Amygdala (tissue), 56 donors: ENCODE measurements at places on chromosomes 12 and 14.

- DNase-seq: no peak
Observed at GRCh38 chr14:53217316-53217994, 64.3 kb upstream of the DDHD1 start.

GRCh38 chr12:21428241-21428640 is 9.2 kb upstream of the PYROXD1 start:
- no peak for DNase-seq

DNA sequence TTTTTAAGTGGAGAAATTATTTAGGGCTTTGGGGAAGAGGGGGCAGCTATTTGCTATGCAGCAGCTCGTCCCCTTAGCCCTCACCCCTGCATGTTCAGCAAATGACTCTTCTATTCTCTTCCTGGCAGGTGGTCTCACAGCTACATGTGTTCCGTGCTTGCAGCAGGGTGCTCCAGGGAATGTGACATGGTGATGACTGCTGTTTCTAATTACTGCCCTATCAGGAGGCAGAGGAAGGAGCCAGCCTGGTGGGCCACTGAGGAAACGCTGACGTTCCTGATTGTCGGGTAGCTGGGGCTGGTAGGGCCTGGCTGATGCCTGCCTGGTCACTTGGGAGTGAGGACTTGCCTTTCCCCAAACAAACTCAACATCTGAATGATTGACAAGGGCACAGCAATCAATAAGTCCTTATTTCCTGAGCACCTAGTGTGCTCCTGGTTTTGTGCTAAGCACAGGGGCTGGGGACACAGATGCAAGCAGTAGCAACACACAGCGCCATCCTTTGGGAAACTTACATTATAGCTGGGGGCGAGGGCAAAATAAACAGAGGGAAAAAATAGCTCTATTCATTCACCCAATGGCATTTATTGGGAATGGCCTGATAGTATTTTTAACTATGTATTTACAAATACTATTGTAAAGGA is 377.8 kb downstream of the FUT8 start:
- DNase-seq: no peak

GRCh38 chr14:86619726-86620125 is 1089.8 kb downstream of the FLRT2 start:
- DNase-seq: no peak

- no peak for DNase-seq
Observed at GRCh38 chr12:101200145-101200544, 9.9 kb downstream of the SLC5A8 start.

GRCh38 chr14:73428353-73428824 is 30.0 kb downstream of the NUMB start:
- no peak for DNase-seq

GRCh38 chr14:48974994-48975393 is 611.2 kb downstream of the RPS29 start:
- no peak for DNase-seq

DNA sequence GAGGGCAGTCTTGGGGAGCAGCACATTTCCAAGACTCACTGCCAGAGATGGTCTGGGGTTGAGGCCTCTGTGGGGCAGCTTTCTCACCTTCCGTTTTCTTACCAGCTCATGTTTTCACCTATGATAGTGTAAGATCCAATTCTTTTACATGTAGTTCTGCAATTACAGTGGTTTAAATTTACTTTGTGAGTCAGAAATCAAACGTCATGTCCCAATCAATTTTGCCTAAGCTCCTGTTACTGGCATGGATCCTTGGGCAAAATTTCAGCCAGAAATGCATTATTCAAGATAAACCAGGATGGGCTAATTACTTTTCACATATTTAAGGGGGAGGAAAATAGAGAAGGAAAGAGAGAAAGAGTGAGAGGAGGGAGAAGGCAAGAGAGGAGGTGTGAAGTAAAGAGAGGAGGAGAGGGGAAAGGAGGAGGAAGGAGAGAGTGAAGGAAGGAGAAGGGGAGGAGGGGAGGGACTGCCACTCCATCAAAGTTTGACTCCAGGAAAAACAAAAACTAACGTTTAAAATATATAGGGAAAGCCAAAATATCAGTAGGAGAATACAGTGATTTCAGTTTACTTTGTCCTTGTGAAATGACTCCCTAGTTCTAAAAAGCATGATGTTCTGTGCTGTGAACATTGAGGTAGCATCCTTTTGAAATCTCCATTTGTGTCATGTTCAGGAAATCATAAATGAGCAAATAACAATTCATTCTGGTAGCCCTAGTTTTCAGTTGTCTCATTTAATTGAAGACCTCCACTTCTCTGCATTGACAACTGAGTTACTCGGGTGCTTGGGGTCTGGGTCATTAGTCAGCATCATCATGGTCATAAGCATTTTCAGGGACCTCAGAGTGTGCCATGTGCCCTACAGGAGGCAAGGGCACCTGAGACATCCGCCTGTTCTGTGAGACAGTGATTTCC is 3.0 kb downstream of the BMAL2 start:
- DNase-seq: no peak

- DNase-seq: no peak
Observed at GRCh38 chr14:95535226-95536021, 574 bp downstream of the GLRX5 start.

DNA sequence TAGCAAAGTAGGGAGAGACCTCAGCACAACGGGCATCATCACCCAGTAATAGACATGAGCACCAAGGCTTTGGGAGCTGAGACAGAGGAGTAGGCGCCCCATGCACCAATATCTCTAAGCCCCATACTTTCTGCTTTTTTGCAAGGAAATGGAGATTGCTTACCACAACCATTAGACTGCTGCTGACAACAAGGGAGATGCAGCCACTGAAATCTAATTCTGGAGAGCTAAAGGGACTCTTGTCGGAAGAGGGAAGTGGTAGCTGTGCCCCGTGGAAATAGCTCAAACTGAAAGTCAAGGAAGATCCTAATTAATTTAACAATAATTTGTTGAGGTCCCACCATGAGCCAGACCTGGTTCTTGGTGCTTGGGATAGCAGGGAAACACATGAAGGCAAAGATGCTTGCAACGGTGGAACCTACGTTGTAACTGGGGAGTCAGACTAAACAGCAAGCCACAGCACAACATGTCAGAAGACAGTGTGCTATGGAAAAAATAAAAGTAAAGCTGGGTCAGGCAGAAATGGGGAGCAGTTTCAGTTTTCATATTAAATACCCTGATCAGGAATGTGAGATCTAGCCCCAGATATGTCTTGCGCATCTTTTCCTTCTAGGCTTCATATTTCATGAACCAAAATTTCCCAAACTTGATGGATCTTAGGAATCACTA is 1131.0 kb downstream of the BCL11B start:
- DNase-seq: no peak

GRCh38 chr14:24794644-24795305 is 160.8 kb upstream of the GZMB start:
- no peak for DNase-seq
